ENCODE measurements at places on chromosomes 3 and 15.

DNA sequence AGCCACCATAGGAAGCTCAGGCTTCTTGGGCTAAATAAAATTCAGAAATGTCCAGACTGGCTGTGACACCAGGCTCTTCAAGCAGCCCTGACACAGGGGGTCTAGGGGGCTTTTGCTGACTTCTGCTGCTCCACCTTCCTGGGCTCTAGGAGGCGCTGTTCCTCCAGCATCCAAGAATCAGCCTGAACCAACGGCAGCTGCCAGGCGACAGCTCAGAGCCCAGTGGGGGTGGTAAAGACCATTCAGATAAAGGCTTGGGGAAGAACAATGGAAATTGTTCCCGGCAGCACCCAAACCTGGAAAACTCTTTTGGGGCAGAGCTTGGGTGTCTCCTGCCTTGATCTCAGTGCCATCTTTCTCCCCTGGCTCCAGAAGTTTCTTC is 21.6 kb upstream of the PSTPIP1 start:
- DNase-seq, result peak; percentile 91

DNA sequence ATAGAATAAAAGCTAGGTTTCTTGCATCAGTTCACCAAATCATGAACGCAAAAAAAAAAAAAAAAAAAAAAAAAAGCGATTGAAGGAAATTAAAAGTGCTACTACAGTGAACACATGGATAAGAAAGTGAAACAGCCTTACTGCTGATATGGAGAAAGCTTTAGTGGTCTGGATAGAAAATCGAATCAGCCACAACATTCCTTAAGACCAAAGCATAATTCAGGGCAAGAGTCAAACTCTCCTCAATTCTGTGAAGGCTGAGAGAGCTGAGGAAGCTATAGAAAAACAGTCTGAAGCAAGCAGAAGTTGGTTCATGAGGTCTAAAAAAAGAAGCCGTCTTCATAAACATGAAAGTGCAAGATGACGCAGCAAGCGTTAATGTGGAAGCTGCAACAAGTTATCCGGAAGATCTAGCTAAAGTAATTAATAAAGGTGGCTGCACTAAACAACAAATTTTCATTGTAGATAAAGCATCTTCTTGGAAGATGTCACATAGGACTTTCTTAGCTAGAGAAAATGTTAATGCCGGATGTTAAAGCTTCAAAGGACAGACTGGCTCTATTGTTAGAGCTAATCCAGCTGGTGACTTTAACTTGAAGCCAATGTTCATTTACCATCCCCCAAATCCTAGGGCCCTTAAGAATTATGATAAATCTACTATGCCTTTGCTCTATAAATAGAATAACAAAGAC is 19.2 kb downstream of the P3H2 start:
- DNase-seq, result no peak

- no peak for DNase-seq
Measured at GRCh38 chr3:194084284-194084683, 51.7 kb upstream of the HES1 start.

- DNase-seq, result no peak
Measured at GRCh38 chr3:154886437-154886836, 193.7 kb upstream of the MME start.

DNA sequence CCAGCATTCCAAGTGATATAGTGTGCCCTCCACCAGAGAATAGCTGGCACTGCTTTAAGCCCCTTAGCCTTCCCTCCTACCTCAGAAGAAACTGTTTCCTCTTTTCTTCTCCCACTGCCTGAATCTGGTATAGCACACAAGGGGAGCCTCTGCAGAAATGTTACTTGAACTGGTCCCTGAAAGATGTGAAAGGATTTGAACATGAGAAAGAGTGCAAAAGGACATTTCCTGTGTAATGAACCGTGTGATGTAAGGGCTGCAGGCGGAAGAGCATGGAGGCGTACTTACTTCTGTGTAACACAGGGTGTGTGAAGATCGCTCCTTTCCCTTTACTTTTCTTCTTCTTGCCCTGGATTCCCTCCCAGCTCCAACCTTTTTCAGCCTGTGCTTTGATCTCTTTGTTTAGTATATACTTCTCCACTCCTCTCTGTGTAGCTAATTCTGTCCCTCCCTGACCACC is 8.4 kb downstream of the TMOD3 start:
- DNase-seq, result no peak

- DNase-seq, result no peak
Measured at GRCh38 chr3:45541326-45542321, 52.9 kb upstream of the LIMD1 start.

GRCh38 chr15:95594496-95594895 is 736.0 kb upstream of the NR2F2 start:
- no peak for DNase-seq

DNA sequence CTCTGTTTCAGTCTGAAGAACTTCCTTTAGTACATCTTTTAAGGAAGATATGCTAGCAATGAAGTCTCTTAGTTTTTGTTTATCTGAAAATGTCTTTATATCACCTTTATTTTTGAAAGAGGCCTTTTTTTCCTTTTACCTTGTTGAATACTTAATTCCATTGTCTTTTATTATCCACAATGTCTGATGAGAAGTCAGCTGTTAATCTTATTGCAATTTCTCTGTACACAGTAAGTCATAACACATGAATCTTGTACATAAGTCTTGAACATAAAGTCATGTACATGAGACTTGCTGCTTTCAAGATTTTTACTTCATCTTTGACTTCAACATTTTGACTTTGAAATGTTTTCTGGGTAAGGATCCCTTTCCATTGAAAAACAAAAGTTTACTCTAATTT is 424.3 kb upstream of the ATP10A start:
- DNase-seq, result no peak

DNA sequence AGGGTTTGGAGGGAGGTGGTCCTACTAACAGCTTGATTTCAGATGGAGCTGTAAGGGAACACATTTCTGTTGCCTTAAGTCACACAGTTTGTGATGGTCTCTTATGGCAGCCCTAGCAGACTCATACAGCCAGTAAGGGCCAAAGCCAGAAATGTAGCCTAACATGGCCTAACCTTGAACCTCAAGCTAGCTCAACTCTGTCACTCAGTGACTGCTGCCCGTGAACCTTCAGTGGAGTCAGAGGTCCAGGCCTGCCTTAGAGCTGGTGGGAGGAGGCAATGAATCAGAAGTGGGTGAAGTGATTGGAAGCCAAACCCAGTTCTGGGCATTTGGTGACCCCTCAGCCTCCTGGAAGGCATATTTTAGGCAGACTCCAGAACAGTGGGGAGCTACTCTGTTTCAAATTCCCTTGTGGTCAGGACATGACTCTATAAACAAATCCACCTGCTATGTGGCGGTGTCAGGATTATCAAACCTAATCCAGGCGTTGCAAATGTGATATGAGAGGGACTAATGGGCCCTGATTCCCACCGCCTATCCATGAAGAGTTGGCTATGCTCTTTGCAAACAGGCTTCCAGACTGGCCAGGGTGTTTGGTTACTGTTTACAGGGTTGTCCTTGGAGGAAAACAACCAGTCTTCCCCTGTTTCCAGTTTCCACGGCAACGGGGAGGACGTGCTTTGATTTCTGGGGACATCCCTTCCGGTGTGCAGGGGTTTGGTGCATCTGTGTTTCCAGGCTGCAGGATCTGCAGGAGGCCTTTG is 105.9 kb upstream of the AGBL1 start:
- no peak for DNase-seq

DNA sequence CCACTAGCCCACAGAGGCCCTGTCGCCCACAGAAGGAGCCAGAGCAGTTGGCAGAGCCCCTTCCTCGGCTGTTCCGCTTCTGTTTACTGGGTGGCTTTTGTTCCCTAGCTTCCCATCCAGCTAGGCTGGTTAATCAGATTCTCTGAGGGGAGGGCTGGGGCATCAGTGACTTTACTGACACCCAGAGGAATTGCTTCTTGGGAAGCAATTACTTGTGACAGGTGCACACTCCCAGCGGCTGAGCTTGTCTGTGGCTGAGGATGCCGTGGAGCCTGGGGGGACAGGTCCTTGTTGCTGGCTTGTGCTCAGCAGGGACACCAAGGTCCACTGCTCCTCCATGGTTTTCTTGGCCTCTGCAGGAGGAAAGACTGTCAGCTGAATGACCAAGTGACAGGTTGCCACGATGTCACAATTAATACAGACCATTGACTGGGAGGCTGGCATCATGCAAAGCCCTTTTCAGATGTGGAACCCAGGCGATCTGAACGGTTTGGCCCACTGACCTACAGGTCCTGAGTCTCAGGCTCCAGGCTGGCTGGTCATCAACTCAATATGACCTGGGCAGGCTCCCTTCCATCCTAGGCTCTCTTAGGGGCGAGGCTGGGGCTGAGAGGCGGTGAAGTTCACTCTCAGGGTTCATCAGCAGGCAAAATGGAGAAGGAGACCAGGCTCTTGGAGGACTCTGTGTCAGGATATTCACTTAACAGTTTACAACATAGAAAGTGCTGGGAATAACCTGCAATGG is 31.8 kb upstream of the SFMBT1 start:
- DNase-seq, result peak; percentile 15

DNA sequence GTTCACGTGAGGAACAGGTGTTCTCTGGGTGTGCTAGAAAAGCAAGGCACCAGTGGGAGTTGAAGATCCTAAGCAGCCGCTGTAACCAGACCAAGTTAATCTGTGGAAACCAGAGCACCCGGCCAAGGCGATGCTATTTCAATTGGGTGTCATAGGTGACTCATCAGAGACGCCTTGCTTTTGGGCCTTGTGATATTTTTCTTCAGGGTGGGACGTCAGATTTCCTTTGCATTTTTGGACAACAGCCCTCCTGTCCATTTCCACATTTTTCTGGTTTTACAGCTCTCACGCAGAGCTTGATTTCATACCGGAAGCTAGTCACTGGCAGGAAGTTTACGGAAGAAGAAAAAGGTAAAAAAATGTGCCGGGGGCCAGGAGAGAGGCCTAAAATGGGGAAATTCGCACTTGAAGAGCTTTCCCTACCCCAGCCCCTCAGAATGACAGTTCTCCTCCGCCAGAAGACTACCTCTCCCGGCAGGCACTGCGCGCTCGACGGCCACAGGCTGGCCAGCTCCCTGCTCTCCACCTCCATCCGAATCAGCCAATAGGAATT is 471 bp upstream of the KBTBD8 start:
- no peak for DNase-seq

DNA sequence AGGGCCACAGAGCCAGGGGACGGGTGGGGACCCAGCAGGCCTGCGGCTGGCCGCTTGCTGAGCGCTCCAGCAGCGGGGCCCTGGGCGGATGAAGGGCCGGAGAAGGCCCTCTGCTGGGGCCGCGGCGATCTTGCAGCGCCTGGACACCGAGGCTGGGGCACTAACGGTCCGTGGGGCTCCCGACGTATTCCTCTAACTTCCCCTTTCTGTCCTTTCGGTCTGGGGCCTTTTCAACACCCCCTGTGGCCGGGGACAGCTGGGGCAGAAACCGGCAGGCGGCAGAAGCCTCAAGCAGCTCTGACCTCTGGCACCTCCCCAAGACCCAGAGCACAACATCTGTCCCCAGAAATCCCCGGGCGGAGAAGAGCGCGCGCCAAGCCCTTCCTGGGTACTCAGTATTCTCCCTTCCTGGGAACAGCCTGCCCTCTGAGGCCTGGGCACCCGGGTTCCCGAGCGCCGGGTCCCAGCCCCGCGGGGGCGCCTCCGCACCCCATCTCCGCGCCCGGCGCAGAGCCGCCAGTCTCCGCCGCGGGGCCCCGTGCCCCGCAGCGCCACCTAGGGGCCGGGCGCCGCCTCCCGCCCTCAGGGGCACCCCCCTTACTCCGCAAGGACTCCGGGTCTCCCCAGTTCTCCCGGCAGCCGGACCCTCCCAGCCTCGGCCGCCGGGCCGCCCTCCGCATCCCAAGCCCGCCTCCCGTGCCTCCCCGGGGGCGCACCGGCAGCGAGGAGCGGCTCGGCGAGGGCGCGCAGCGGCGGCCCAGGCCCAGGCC is 582 bp upstream of the SLCO3A1 start:
- peak; percentile 95 for DNase-seq

DNA sequence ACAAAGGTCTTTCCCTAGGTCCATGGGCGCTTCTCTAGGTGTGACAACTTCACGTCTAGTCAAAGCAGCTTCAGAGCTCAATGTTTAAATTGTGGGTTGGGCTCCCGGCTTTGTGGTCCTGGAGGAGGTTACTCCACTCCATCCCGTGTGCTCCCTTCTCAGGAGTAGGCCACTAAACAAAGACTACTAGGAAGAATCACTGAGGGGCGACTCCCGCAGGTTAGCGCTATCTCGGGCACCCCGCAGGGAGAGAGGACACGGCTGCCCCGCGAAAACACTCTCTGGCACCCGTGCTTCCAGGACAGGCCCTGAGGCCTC is 500 bp downstream of the PARP6 start:
- peak; percentile 72 for DNase-seq

GRCh38 chr3:138105598-138105997 is 9.8 kb downstream of the DZIP1L start:
- no peak for DNase-seq

DNA sequence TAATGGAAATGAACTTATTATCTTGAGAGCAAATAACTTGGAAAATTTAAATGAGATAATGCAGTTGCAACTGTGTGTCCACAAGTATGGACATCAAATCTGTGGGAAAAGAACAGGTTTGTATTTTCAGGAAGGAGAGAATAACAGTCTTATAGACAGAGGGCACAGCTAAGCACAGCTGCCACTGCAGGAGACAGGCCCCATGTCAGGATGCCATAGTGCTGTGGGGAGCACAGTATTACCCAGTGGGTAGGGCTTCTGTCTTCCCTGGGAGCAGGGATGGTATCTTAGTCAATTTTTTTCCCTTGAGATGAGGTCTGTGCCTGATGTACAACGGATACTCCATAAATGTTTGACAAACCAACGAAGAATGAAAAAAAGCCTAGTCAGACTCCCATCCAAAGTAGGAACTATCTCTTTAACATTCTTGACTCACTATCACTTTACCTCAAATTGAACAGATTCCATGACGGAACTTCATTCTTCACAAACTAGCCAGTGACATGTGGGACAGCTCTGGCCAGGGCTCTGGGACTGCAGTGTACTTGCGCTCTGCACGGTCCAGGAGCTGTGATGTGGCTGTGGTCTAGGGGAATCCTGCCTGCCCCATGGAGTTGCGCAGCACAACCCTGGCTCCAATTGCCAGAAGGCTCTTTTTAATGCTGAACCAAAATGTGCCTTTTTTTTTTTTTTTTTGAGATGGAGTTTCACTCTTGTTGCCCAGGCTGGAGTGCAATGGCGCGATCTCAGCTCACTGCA is 48.3 kb downstream of the PARP14 start:
- DNase-seq, result no peak

- no peak for DNase-seq
Measured at GRCh38 chr3:71356265-71356664, 227.3 kb downstream of the FOXP1 start.

GRCh38 chr3:34634939-34635338 is 836.5 kb downstream of the PDCD6IP start:
- no peak for DNase-seq

GRCh38 chr3:24598695-24599470 is 104.2 kb upstream of the THRB start:
- no peak for DNase-seq
